MCF 10A (cell line): ENCODE measurements at places on chromosomes 16 and 17. TPM values are rescaled to one million over a fixed set of nuclear protein-coding genes. Genes with fewer than 3 reads are reported as not detected.

DNA sequence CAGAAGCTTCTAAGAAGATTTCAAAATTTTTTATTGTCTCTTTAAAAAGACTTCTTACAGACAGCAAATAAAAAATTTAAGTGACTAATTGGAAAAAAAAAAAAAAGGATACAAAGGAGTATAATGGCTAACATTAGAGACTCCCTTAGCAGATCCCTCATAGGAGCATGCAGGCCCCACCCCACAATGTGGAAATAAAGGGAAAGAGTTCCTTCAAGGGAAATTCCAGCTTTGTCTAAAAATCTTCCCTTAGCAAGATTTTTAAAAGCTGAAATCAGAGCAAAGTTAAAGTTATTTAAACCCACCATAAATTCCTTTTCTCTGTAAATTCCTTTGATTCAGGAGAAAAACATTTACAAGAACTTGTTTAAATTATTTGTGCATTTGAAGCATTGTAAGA, 32.5 kb upstream of the NOS2 start:
- no peaks in the 10 kb centered on the region for H3K27me3 ChIP-seq
- H3K4me1 ChIP-seq = no peaks in the 10 kb centered on the region
- no peak for DNase-seq
- H3K36me3 ChIP-seq = no peaks in the 10 kb centered on the region
- H3K27ac ChIP-seq = no peak overlapping the region
- H3K4me3 ChIP-seq = no peak overlapping the region

- no peak for DNase-seq
- peaks cover 22% of the 10 kb centered on the region for H3K4me1 ChIP-seq
- peak overlapping the region; percentile 58 for H3K4me3 ChIP-seq
- no peaks in the 10 kb centered on the region for H3K36me3 ChIP-seq
Measured at GRCh38 chr17:76867578-76868175, 527 bp upstream of the MGAT5B start.

DNA sequence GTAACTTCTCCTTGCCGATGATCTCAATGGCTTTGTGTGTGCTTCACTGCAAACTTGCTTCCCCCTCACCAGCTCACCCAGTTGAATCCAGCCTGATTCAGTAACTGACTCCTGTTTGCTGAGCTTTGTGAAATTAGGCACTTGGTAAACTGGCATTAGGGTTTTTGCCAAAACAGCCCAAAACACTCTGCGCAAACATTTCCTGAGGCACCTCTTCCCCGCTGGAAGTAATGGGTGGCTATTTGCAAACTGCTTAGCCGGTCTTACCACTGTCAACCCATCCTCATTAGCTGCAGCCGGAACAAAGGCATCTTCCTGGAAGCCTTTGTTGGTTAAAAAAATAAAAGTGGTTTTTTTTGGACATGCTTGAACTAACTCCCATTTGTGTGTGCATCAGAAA, 353.2 kb downstream of the MAF start:
- H3K27ac ChIP-seq = no peak overlapping the region
- no peaks in the 10 kb centered on the region for H3K4me1 ChIP-seq
- H3K27me3 ChIP-seq = peaks cover 3% of the 10 kb centered on the region
- no peak overlapping the region for H3K4me3 ChIP-seq
- DNase-seq = no peak
- no peaks in the 10 kb centered on the region for H3K36me3 ChIP-seq

DNA sequence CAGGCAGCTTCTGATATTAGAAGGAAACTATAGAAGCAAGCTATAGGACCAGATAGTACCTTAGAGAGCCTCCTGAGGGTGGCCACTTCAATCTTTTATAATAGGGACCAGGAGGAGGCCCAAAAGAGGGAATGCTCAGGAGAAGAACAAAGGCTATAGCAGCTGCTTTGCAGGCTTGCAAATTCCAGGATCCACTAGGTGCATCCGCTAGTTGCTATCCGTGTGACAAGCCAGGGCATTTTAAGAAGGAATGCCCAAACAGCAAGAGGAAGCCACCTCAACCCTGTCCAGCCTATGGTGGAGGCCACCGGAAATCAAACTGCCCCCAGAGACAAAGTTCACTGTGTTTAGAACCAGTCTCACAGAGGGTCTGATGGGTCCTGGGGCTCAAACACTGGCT, 192.6 kb upstream of the KIF2B start:
- H3K4me3 ChIP-seq = no peak overlapping the region
- peaks cover 12% of the 10 kb centered on the region for H3K4me1 ChIP-seq
- no peak for DNase-seq
- H3K36me3 ChIP-seq = no peaks in the 10 kb centered on the region

GRCh38 chr17:20982589-20983358, 60.0 kb downstream of the USP22 start:
- no peak overlapping the region for H3K4me3 ChIP-seq
- H3K27ac ChIP-seq = no peak overlapping the region
- H3K36me3 ChIP-seq = peaks cover 7% of the 10 kb centered on the region
- DNase-seq = no peak
- H3K4me1 ChIP-seq = no peaks in the 10 kb centered on the region

GRCh38 chr17:48998587-48999440, 1.6 kb downstream of the IGF2BP1 start:
- DNase-seq = no peak
- no peaks in the 10 kb centered on the region for H3K36me3 ChIP-seq
- H3K4me3 ChIP-seq = no peak overlapping the region
- H3K27me3 ChIP-seq = peaks cover 93% of the 10 kb centered on the region

The ASGR1 gene
- total RNA-seq = 0.37 and 0.59 TPM in 2 replicates

The TLE7 gene
- not detected in 2 replicates for total RNA-seq

DNA sequence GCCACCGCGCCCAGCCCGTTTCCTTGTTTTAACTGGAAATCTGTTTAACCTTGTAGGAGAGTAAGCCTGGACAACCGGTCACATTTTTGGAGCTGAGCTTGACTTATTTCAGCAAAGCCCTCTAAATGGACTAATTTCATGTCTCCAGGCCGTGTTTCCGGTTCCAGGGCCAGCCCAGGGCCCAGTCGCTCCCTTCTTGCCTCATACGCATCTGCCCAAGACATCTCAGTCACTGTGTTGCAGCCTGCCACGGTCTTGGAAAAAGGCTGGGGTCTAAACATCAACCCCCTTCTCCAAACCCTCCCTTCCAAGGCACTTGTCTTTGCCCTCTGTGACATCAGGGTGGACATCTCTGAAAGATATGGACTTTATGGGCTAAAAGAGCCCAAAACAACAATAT, 18.9 kb downstream of the PLEKHG4 start:
- H3K4me3 ChIP-seq = no peak overlapping the region
- no peaks in the 10 kb centered on the region for H3K36me3 ChIP-seq
- no peak overlapping the region for H3K27ac ChIP-seq
- H3K27me3 ChIP-seq = peaks cover 4% of the 10 kb centered on the region

DNA sequence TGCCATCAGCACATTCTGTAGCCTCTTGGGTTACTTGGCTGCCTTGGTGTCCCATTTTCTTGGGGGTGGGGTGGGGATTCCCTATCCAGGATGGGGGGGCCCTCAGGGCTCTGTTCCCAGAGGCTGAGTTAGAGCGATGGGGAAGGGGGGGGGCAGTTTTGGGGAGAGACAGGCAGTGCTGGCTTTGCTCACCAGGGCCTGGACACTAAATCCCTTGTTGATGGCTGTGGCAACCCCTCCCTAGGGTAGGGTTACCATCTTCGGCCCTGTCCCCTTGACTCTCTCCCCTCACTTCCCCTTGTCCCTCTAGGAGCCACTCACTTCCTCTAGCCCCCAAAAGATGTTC, 660 bp upstream of the ATP2A1 start:
- H3K27ac ChIP-seq = no peak overlapping the region
- H3K27me3 ChIP-seq = no peaks in the 10 kb centered on the region

DNA sequence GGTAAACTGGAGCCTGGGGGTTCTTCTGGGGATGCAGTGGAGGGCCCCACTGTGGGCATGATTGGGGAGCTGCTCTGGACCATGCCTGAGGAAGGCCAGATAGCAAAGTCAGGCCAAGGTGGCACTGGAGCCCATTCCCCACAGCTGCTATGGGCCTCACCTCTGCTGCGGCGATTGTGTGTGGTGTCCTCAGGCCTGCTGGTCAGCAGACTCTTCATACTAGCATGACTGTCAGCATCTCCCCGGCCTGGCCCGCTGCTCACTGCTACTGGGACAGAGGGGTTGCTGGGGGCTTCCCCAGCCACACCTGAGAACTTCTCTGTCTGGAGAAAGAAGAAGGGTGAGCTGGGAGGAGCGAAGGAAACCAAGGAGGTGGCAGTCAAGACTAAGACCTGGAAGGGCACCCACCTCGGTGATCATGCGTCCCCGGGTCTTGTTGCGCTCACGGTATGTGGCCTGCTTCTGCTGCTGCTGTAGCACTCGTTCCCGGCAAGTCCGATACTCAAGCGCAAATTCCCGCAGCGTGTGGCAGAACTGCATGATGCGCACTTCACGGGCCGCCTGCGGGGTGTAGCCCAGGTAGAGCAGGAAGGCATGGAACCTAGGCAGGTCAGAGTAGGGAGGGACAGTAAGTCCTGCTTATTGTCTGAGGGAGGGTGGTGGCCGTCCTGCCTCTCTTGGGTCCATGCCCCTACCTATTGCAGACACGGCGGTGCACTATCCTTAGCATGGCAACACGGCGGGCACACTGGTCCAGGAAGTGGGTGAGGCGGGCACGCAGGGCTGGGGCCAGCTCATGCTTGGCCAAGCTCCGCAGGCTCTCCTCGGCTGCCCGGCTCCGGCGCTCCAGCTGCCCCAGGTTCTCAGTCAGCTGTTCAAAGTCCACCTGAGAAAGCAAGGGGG, 3.2 kb downstream of the TMEM208 start:
- no peaks in the 10 kb centered on the region for H3K27me3 ChIP-seq
- H3K4me1 ChIP-seq = peaks cover 21% of the 10 kb centered on the region
- no peak for DNase-seq
- no peak overlapping the region for H3K27ac ChIP-seq
- H3K36me3 ChIP-seq = peaks cover 59% of the 10 kb centered on the region
